ENCODE measurements at places on chromosomes 3 and 15. TPM values are rescaled to one million over a fixed set of nuclear protein-coding genes. Genes with fewer than 3 reads are reported as not detected.

DNA sequence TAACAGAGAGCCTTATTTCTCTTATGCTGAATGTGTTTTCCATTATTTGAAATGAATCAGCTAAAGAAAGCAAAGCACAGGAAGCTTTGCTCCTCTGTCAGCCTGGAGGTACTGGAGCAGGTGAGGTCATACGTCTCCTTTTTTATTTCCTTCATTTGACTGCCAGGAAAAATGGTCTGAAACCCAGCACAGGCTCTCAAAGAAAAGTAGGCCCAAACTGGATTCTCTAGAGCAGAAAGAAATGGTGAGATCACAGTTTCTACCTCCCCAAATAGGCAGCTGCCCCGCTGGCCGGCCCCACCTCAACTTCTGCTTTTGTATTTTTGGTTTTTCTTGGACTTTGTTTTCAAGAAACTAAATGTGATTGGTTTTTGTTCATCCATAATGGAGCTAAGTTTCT is 95.1 kb downstream of the RPL39L start:
- DNase-seq, result no peak

- DNase-seq, result peak; percentile 71
These were observed 23.8 kb downstream of the CYFIP1 start for GRCh38 chr15:22956257-22956977.

DNA sequence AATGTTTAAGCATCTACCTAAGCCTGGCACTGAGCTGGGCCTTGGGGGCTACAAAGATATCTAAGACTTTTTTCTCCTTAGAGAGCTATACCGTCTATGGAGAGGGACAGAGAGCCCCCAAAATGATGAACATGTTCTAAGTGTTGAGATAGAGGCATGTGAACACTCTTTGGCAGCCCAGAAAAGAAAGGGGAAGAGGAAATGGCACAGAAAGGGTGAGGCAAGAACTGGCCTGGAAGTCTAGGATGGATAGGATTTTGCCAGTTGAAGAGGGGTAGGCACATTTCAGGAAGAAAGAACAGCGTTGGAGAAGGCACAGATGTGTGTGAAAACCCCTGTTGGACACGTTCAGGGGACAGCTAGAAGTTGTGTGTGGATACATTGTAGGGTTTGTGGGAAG is 276.2 kb upstream of the LRRFIP2 start:
- DNase-seq, result no peak

GRCh38 chr3:4754180-4755086 is 224.8 kb upstream of the BHLHE40 start:
- no peak for DNase-seq

GRCh38 chr3:30847592-30847991 is 46.9 kb downstream of the GADL1 start:
- no peak for DNase-seq

DNA sequence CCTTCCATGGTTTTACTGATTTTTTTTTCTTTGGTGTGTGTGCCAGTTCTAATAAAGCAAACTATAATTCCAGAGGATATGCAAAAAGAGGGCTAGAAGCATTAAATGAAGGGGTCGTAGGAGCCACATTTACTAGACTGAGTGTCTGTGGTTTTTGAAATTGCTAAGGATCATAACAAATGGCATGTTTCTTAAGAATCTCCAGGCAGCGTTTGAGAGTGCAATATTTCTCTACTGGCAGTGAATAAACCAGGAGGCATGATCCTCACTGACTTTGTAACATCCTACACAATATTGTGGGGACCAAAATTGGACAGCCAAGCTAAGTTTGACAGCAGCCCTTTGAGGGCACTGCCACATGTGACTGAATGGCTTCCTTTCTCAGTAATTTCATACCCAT is 115.9 kb upstream of the CCNL1 start:
- no peak for DNase-seq

- no peak for DNase-seq
These were observed 40.3 kb downstream of the IL1RAP start for GRCh38 chr3:190554197-190554596.

DNA sequence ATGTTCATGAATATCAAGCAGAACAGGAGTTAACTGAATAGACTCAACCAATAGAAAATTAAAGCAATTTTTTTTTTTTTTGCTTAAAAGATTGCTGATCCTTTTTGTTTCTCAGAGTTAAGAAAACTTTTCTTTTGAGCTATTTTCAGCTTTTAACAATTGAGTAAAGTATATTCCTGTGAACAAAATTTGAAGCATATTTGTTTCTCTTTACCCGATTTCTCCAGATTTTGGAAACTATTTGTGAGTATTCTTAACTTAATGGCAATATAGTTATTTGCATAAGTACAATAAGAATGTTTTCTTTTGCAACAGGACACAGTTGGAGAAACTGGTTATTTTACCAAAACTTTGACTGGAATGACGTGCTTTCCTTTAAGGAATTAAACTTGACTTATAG is 53.4 kb upstream of the C15orf39 start:
- no peak for DNase-seq

DNA sequence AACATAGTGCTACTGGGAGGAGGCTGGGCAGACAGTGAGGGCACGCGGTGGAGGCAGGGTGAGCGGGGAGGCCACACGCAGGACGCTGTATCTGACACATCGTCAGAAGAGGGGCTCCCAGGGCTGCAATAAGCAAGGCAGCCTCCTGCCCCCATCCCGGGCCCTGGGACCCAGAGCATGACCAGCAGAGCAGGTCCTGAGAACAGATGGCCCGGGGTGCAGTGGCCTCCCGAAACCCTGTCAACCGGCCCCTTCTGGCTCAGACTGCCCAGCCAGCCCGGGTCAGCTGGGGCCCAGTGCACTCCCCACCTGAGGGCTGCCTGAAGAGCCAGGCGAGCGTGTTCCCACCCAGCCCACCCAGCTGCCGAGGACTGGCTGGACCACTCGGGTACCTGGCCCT is 37.4 kb downstream of the DNAJB8 start:
- DNase-seq, result no peak

- DNase-seq, result no peak
These were observed 202.7 kb upstream of the MLF1 start for GRCh38 chr3:158368271-158368670.

DNA sequence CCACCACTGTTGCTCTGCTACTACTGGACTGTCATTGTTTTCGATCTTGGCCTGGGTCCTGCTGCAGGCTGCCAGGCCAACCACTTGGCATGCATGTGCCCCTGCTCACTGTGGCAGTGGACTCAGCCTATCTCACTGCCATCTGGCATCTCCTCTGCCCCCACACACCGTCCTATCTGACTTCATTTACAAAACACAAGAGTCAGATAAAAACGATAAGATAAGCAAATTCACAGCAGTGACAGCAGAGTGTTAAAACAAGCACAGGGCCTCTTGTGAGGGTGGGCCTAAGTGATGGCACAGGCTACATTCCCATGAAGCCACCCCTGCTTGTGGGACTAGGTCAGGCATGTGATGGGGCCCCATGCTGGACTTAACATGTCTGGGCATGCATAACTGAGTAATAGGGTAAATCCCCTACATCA is 68.1 kb downstream of the CRYGS start:
- no peak for DNase-seq

DNA sequence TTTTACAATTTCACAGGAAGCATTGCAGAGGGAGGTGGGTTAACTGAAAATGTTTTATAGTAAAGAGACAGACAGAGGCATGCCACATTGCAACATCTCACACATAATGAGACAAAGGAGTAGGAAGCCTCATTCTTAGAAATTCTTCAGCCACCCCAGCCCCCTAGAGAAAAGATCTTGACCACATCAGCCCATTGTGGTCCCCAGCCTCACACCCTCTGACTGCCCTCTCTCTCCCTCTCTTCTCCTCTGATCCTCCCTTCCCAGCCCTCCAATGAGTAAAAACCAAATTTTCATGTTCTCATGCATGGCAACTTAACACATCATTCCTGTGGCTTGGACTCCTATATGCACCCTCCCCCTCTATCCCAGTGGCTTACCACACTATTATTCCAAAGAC is 174.1 kb downstream of the UACA start:
- no peak for DNase-seq

Gene MFGE8
- 205 TPM for polyA plus RNA-seq

Gene ULK4
- polyA plus RNA-seq, result 2.4 TPM

Gene TICRR
- polyA plus RNA-seq, result 0.31 TPM

Gene DPPA4
- polyA plus RNA-seq, result 0.08 TPM

Gene RPP14
- polyA plus RNA-seq, result 11.8 TPM

Gene MYEF2
- 11.5 TPM for polyA plus RNA-seq

Gene DLL4
- polyA plus RNA-seq, result 15.7 TPM

Measured in ovary (tissue), 10 donors.